NCI-H146 (cell line): ENCODE measurements at places on chromosomes 7 and 10.

DNA sequence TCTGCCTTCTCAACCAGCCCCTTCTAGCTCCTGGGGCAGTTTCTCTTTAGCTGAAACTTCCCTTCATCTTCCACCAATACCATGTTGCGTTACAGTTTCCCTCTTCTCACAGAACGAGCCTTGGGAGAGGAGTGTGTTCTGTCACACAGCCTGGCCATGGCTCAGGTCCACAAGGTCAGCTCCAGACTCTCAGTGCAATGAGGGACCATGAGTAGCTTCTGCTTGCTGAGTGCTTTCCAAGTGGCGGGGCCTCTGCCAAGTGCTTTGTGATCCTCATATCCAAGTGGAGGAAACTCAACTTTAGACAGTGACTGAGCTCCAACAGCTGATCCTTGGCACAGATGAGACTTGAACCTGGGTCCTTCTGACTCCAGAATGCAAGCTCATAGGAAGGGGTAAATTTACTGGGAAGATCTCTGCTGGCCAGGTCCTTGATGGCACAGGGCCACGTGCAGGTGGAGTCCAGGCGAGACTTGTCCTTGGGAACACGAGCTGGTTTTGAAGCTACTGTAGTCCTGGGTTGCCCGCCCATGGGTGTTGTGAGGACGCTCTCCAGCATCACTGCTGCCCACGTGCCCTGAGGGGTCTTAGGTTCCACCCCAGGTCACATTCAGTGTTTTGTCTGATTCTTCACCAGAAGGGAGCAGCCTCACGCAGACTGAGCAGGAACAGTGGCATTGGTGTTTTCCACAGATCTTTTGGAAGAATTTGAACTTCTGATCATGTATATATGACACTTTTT lies 238.0 kb downstream of the EBF3 start:
- DNase-seq, result no peak

GRCh38 chr7:147556317-147556716 lies 1034.2 kb upstream of the C7orf33 start:
- no peak for DNase-seq

DNA sequence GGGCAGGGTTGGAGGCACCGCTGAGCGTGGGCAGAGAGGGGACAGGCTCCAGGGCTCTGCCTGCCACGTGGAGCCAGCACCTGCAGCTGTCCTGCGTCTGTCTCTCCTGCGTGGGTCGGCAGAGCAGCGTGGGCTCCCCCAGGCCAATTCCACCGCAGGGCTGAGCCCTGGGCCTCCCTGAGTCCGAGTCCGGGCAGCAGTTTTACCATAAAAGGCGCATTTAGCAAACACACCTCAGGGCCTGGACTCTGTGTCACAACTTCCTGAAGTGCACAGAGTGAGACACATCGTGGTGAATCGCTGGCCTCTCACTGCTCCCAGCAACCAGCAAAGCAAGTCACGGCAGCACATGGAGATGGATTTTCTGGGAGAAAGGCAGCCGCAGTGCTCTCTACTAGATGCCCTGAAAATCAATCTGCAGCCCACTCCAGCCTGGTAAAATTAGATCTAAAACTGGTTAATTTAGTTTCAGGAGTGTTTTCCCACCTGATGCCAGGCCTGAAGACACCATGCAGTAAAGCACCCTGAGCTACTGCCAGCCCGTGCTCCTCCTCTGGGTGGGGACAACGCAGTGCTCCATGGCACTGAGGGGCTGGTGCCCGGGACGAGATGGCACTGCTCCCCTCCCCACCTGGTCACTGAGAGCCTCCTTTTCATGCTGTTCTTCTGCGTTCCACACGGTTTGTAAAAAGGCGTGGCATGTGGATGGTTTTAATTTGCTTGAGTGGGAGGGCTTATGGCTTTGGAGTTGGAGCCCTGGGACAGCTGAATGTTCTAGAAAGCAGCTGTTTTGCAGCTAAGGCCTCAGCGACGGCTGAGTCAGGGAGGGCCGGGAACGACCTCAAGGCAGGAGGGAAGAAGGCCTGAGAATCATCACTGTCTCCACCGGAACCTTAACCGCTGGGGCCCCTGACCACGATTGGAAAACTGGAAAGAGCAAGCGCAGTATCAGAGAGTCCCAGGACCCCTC lies 336.9 kb downstream of the ADARB2 start:
- no peak for DNase-seq

DNA sequence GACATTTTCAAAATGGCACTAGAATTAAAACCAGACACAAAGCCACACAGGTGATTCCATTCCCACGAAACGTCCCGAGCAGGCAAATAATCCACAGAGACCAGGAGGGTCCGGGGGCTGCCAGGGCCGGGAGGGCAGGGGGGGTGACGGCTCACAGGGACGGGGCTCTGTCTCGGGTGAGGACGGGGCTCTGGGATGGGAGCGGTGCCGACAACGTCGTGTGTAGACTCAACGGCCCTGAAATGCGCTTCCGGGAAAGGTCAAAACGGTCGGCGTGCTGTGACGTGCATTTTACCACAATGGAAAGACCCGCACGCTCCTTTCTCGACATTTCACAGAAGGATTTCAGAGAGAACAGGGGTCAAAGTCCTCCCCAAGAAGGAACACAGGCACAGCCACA lies 63.3 kb upstream of the PDGFA start:
- no peak for DNase-seq

GRCh38 chr10:72379062-72379461 lies 24.3 kb upstream of the DNAJB12 start:
- DNase-seq, result no peak

- DNase-seq, result no peak
Observed at GRCh38 chr7:113076703-113077102, 9.9 kb downstream of the GPR85 start.

GRCh38 chr10:62861507-62861906 lies 45.3 kb upstream of the EGR2 start:
- DNase-seq, result no peak

DNA sequence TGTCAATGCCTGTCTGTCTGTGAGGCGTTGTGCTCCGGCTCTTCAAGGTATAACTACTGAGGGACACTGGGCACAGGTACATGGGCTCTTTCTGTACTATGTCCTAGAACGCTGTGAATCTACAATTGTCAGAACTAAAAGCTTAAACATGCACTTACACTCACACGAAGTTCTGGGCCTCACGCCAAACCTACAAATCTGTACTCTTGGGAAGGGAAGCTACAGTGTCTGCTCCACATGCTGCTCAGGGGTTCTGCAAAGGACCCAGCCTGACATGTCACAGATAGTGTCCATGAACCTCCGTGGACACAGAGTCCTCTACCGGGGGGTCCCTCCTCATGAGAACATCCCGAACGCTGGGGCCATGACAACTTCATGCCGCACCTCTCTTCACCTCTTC lies 268.7 kb downstream of the WDR37 start:
- no peak for DNase-seq

- peak; percentile 71 for DNase-seq
Observed at GRCh38 chr7:3482147-3482921, 181.3 kb downstream of the SDK1 start.

GRCh38 chr10:130127364-130128061 lies 8.7 kb upstream of the GLRX3 start:
- DNase-seq, result peak; percentile 56

- no peak for DNase-seq
Observed at GRCh38 chr10:47031901-47032465, 120.8 kb downstream of the PTPN20 start.

DNA sequence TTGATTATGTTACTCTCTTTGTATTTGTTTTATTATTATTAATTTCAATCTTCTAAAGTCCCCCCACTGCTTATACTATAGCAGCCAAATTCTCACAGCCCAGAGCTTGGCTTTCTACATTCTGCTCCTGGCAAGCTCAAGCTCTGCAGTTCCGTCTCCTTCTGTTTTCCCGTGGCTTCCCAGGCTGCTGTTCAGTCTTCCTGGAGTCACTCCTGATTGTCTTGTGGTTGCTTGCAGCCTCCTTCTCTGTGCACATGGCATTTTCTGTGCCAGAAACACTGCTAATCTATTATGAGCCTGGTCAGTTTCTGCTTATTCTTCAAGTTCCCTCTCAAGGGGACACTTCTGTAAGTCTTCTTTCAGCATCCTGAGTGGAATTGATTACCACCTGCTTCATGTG lies 533.7 kb upstream of the IGFBP3 start:
- DNase-seq, result no peak

- DNase-seq, result no peak
Observed at GRCh38 chr10:4331150-4331549, 494.9 kb upstream of the AKR1E2 start.

GRCh38 chr7:84502239-84502638 lies 307.6 kb upstream of the SEMA3A start:
- DNase-seq, result no peak

DNA sequence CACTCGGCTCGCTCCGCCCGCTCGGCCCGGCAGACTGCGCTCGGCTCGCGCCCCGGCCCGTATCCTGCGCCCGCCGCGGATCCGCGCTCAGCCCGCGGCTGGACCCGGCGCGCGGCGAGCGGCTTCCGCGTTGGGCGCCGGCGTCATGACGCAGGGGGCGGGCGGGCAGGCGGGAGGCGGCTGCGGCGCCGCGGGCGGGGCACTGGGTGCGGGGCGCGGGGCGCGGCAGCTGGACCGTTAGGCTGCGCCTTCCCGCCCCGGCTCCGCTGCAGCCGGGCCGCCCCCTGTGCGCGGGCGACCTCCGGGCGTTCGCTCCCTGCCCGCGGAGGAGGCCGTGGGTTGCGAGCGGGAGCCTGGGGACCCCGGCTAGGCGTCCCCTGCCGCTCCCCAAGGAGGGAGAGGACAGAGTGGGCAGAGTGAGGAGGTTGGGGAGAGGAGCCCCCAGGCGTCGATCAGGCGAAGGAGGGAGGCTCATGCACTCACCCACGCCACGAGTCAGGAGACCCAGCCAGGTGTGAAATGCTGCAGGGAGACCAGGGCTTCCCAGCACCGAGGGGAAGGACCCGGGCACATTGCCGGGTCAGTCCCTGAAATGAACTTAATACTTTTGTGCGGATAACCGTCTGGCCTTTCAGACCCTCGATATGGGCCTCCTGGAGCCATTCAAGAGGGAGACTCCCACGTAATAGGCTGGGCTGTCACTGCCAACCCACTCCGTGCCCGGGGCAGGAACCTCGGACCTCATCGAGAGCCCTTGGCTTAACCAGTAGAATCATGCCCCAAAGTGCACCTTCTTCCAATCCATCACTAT lies at the start of gene PIP4K2A:
Gene PIP4K2A (minus strand): TSS at position 100 of the 811 bp plus-strand sequence. CDS start 252 bp downstream, outside the sequence.
- DNase-seq, result peak; percentile 88

- DNase-seq, result no peak
Observed at GRCh38 chr7:148265896-148266295, 324.7 kb upstream of the C7orf33 start.

DNA sequence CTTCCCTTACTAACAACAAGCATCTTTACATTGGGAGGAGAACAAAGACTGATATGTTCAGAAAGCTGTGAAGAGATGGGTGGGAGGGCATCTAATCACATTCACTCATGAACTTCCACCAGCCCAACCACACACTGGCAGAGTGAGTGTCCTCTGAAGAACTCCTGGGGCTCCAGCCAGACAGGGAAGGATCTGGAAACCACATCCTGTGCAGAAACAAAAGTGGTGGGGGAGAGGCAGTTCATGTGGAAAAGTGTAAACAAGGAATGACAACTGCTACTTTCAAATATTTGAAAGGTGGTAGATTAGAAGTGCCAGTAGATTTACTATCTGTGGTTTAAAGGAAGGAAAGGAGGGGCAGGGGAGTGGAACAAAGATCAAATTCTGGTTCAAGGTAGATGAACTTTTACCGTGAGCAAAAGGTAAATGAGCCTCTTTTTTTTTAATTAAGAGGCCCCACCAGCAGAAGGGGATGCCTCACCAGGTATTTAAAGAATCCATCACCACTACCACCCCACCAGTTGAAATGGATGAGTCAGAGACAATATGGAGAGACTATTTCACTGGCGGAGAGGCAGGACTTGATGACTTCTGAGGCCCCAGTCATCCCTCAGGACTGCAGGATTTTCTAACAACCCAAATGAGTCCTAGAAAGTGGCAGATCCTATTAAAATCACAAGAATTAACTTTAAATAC lies 34.5 kb downstream of the GOT1 start:
- DNase-seq, result no peak

GRCh38 chr10:79181698-79182521 lies 113.1 kb downstream of the ZMIZ1 start:
- DNase-seq, result peak; percentile 58

DNA sequence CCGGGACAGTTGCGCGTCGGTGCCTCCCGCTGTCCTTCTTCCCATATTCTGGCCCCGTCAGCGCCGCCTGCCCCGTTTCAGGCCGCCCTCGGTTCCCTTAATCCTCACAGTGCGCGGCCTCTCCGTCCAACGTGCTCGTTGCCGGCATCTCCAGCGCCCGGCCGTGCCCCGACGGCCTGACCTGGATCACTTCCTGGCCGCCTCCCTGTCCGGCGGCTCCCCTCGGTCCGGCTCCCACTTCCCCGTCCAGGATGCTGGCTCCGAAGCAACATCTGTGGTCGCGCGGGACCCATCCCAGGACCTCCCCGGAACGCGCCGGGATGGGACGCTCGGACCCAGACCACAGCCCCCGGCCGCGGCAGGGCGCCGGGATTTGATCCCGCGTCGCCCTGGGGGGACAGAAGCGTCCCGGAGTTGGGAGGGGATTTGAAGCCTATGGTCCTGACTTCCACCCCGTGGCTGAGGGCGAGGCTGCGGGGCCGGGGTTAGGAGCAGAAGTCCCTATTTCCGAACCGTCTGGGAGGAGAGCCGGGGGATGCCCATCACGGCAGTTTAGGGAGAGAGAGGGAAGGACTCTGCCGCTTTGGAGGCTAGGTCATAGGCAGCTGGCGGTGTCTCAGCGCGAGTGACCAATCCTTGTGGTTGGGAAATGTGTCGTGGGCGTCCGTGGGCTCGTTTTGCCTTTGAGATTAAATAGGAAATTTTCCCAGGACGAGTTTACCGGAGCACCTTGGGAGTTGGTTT lies 53.8 kb downstream of the KCTD7 start:
- DNase-seq, result peak; percentile 26

- DNase-seq, result no peak
Observed at GRCh38 chr7:25615003-25615402, 386.7 kb upstream of the NPVF start.

DNA sequence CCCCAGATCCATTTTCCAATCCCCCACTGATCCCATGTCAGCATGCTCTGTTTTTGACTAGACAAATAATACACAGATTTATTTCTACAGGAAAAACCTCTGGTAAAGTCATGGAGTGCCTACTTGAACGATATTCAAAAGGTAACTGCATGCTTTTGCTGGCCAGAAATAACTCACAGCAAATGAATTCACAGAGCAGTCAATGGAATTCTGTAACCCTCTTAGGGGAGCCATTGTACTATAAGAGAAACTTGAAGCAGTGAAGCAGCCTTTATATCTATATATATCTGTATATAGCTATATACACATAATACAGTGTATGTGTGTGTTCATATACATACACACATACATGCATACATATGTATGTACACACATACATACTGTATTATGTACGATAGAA lies 29.0 kb upstream of the MEOX2 start:
- DNase-seq, result no peak

- DNase-seq, result peak; percentile 29
Observed at GRCh38 chr7:90320801-90321494, at the start of gene FAM237B. TSS of gene FAM237B (minus strand) at chr7:90321304. CDS start at chr7:90319748, 1,556 bp downstream.

DNA sequence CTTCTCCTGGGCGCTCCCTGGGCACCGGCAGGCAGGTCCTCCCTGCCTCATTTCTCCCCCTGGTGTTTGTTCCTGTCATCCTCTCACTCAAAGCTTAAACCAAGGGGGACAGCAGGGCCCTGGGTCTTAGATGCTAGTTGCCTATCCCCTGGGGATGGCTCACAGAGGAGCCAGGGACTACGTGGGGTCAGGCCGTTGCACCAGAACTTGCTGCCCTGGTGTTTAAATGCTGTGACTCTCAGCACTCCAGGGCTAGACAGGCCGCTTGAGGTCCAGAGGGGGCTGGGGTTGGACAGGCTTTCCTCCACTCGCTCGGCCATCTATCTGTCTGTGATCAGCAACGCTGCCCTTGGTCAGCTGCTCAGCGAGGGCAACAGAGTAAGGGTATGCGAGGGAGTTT lies 340.3 kb downstream of the CXCL12 start:
- no peak for DNase-seq
